DMS153 (cell line): ENCODE measurements at places on chromosomes 11 and 22.

- no peak for DNase-seq
Measured at GRCh38 chr22:20962491-20962945, 4.5 kb upstream of the AIFM3 start.

DNA sequence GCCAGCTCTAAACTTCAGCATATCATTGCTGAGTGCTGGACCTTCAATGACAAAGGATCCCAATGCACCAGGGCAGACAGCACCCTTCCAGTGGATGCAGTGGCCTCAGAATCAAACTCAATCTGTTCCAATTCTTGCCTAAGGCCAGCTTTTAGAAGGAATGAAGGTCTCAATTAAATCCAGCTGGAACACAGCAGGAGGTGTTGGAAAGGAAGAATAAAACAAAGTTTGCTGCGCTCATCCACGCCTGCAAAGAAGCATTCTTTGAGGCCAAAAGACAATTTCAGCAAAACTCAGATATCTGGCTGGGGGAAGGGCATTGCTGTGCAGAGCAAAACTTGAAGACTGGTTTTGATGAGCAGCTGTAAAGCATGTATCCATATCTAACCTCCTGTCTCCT lies 120.7 kb downstream of the CCDC81 start:
- DNase-seq: no peak

DNA sequence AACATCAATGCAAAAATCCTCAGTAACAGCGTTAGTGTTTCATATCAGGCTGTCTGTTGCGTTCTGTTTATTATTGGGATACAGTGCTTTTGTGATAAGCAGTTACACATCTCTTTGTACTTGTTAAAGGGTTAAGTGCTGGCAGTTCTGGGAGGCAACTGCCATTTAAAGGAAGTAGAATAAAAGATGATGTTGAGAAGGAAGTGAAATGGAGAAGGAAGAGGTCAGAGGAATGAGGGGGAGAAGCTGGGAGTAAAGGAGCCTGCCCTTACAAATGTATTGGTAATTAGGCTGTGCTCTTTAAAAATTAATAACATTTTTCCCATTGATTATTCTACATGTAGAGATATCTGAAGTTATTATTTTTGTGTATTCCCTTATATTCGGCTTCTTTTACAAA lies 674.7 kb downstream of the NTM start:
- DNase-seq: no peak

DNA sequence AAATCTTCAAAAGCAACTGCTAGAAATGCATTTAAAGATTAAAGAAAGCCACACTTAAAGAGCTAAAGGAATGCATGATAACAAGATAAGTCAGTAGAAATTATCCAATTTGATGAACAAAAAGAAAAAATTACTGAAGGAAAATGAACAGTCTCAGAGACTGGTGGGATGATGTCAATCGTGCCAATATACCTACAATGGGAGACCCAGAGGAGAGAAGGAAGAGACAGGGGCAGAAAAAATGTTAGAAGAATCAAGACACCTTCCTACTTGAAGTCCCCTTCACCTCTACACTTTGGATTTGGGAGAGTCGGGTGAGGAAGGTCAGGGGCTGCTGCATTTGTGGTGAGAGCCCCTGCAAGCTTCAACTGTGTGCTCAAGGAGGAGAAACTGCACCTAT lies 216.3 kb downstream of the BUD13 start:
- no peak for DNase-seq

DNA sequence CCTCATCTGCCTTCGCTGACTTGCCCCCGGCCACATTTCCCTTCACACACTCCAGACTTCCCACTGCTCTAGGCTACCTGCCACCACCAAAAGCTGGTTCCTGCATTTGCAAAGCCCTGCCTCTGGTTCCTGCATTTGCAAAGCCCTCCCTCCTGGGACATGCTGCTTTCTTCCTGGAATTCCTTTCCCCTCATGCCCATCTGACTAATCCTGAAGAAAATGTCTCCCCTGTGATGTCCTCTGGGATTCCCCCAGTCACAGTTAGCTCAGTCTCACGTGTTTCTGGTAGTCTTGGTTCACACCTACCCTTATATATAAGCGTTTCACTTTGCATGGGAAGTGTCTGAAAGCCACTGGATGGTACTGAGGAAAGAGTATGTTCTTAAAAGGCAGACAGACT lies 206.9 kb downstream of the DBX1 start:
- no peak for DNase-seq

DNA sequence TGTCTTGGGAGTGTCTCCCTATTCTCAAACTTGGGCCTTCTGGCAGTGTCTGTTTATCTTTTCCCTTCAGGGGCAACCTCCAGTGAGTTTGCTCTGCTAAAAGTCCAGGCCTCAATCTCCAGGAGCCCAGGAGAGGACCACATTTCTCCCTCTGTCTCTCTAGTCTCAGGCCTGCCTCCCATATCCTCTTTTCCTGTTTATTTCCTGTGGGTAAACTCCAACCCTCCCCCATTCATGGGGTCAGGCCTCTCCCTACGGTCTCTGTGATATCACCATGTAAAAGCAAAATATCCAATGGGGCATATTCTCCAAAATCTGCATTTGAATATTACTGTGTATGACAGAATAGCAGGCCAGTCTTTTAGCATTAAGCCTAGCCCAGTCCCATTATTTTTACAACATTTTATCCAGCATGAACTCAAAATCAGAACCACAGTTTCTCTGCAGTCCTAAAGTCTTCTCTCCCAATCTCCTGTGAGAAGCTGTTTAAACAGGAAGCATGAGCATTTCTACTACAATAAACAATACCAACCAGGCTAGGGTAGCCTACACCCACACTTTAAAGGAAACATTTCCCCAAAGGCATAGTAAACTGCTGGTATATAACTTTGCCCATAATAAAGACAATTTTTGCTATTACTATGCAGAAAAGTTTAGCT lies 18.0 kb upstream of the TMEM135 start:
- no peak for DNase-seq

DNA sequence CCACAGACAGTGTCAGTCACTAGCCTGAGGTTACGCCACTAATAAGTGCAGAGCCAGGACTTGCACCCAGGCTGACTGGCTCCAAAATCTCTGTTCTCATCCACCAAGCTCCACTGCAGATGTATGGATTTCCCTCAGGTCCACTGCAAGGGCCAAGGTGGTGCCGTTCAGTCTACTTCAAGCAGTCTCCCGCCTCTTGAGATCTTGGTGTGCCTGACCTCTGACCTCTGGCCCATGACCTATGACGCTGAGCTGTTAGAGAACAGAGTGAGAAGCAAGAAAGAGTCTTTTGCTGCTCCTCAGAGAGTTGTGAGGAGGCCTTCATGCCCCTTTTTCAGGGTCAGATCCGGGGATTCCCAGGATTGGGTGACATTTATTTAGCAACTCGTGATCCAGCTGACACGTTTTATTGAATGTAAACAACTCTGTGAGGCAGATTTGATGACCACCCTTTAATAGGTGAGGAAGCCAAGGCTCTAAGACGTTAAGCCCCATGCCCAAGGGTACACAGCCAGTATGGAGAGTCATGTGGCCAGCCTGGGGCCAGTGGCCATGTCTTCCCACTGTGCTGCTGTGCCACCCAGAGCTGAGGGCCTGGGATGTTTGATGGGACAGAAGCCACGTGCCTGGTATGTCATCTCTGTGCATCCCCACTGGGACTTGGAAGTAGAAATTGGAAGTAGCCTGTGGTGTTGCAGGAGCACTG lies 25.2 kb downstream of the DCPS start:
- no peak for DNase-seq

- no peak for DNase-seq
Measured at GRCh38 chr22:31100762-31101525, 6.4 kb downstream of the SELENOM start.

- DNase-seq: no peak
Measured at GRCh38 chr11:69615545-69616278, 25.2 kb upstream of the CCND1 start.

- DNase-seq: no peak
Measured at GRCh38 chr22:35631597-35631996, 14.5 kb upstream of the MB start.

DNA sequence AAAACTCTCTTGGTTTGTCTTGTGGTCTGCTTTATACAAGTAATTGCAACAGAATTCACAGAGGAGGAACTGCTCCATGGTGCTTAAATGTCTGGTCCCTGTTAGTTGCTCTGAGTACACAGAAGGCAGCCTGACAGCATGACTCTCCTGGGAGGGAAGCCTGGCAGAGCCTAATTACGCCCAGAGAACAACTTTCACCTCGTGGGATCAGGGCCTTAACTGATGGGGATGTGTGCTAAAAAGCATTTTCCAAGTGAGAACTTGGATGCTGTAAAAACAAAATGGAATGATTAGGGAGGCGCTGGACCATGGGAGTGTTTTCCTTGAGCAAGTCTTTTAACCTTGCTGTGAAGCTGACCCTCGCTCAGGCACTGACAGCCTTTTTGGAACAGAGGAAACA lies 154.0 kb upstream of the TENM4 start:
- no peak for DNase-seq

- DNase-seq: no peak
Measured at GRCh38 chr11:61851113-61851899, 23.2 kb downstream of the FADS2 start.

DNA sequence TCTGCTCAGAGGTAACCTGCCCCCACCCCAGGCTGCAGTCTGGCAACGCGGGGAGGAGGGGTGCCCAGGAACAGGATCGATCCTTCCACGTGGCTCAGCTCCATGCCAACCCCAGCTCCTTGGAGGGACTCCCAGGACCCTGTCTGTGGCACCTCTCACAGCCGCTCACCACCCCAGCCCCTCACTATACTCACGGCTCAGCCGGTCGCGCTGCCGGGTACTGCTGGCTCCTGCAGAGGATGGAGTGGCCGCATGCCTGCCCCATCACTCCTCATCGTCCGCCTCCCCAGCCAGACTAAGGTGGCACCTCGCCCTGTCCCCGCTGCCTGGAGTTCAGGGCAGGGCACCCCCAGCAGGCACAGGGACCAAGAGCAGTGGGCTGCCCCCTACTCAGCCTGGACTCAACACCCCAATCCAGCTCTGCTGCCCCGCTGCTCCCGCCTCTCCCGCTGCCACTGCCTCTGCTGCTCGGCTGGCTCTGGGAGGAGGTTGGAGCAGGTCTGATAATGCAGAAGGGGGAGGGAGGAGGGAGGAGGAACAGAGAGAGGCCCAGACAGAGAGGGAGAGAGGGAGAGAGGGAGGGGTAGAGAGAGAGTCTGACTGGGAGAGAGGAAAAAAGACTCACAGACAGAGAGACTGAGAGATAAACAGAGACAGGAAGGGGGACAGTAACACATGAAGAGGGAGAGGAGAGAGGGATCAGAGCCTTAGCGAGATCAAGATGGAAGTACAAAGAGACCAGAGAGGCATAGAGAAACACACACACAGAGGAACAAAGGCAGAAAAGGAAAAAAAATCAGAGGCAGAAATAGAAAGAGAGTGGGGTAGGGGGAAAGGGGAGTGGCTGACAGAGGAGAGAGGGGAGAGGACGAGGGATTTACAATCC lies at the start of gene PDE2A:
Gene PDE2A (minus strand): TSS at position 480 of the 886 bp plus-strand sequence. CDS start 215 bp downstream, at position 265.
- peak; percentile 30 for DNase-seq

DNA sequence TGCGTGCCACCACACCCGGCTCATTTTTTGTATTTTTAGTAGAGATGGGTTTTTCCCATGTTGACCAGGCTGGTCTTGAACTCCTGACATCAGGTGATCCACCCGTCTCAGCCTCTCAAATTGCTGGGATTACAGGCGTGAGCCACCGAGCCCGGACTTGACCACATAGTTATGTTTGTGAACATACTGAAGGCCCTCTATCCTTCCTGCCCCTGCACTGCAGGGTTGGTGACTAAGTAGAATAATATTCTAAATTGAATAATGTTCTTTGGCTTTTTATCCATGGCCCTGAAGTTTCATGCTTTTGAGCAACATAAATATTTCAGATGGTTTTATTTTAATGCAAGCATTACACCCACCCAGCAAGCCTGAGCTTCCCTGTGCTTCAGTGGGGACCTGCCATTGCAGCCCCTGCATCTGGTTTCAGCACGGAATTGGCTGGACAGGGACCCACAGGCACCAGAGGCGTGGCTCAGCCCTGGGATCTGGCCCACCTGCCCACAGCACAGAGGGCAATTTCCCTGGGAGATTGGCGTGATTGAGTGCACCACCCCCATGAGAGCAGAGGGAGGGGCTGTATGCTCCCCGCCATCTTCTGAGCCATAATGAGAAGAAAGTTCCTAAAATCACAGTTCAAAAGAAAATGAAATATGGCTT lies 460.5 kb downstream of the BRD1 start:
- DNase-seq: no peak

- no peak for DNase-seq
Measured at GRCh38 chr11:26987272-26987671, 6.6 kb upstream of the FIBIN start.

DNA sequence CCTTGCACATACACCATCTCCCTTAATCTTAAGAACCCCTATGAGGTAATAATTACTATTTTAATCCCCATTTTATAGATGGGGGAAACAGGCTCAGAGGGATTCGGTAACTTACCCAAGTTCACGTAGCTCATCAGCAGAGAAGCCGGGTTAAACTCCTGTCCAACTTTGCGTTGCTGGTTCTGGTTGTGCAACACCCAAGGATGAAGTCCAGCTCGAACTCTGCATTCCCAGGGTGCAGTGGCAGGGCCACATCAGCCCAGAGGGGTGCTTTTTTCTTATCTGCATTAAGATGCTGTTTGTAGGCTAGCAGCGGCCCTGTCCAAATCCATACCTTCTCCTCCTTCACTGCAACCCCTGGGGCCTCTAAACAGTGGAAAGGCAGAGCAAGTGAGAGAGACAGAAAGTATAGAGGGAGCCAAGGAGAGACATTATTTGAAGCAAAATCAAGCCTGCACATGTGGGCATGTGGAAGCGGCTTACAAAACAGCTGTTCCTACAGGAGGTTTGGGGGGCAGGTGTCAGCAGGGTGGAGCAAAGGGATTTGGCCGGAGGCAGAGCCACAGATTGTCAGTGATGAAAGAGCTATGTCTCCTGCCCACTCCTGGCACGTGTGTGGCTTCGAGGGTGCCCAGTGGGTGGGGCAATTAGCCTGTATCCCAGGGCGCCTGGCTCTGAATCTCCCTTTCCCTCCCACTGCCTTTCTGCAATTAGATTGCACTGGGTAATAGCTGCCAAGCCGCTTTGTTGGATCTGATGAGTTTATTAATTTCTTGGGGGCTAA lies 129.5 kb upstream of the TBCEL start:
- no peak for DNase-seq

DNA sequence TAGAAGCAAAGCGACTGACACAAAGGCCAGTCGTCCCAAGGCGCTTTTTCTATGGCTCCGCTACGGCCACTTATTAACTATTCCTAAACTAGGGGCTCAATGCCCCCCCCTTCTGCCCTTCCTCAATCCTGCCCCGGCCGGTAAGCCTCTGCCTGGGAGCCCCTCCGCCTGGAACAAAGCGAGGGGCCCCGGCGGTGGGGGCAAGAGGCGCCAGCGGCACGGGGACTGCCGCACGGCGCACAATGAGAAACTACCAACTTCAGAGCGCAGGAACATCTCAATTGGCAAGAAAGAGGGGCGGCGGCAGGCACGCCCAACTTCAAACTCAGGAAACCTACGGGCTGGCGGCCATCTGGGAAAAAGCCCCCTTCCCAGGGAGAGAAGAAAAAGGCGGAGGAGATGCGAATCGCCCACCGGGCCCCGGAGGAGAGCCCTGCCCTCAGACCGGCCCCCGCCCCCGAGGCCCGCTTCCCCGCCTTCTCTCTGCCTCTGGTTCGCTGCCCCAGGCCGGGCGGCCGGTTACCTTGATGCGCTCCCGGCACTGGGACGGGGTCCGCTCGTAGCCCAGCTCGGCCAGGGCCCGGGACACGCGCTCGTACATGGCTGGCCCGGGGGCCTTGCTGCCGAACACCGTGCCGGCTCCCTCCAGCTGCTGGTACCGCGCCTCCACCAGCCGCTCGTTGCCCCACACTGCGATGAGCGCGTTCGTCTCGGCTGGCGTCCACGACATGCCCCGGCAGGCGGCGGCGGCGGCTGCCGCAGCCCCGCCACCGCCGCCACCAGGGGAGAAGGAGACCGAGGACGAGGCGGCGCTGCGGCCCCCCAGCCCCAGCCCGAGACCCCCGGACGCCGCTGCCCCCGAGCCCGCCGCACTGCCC lies 619 bp downstream of the MSANTD2 start:
- no peak for DNase-seq
